Mammary epithelial cell (primary cell): ENCODE measurements at places on chromosomes 16 and 17. TPM values are rescaled to one million over a fixed set of nuclear protein-coding genes. Genes with fewer than 3 reads are reported as not detected.

ZNF385C gene
- 0.17 TPM for total RNA-seq

CD300LF gene
- total RNA-seq, result not detected in 2 replicates

DNA sequence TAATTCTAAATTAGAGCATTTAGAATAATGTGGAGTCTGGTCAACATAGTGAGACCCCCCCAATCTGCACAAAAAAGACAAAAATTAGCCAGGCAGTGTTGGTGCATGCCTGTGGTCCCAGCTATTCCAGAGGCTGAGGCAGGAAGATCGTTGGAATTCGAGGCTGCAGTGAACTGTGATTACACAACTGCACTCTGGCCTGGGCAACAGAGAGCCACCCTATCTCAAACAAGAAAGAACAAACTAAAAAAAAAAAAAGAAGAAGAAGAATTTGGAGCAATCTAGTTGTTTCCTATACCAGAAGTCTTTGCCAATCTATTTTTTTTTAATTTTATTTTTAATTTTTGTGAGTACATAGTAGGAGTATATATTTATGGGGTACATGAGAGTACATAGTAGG lies 6.0 kb downstream of the CETP start:
- DNase-seq, result no peak

GRCh38 chr16:58127033-58127556 lies 2.1 kb downstream of the CFAP20 start:
- peak; percentile 23 for DNase-seq

DNA sequence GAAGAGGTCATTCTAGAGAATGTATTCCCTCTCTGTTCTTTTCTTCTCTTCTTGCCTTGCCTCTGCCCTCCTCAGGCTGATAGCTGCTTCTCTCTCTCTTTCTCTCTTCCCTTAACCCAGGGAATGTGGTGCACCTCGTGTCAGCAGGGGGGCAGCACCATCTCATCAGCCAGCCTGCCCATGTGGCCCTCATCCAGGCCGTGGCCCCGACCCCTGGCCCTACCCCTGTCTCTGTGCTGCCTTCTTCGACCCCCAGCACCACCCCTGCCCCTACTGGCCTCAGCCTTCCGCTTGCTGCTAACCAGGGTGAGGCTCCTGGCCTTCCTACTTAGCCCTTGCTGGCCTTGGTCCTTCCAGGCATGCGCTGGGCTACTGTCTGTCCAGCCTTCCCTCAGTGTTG lies 23.5 kb downstream of the SRCAP start:
- DNase-seq, result no peak
